ENCODE measurements at places on chromosomes 6 and 20.
A peak's percentile ranks its signal among the peaks of the same experiment; 100 is the strongest.

- DNase-seq: no peak
These were observed 11.4 kb upstream of the SOX12 start for GRCh38 chr20:313948-314347.

DNA sequence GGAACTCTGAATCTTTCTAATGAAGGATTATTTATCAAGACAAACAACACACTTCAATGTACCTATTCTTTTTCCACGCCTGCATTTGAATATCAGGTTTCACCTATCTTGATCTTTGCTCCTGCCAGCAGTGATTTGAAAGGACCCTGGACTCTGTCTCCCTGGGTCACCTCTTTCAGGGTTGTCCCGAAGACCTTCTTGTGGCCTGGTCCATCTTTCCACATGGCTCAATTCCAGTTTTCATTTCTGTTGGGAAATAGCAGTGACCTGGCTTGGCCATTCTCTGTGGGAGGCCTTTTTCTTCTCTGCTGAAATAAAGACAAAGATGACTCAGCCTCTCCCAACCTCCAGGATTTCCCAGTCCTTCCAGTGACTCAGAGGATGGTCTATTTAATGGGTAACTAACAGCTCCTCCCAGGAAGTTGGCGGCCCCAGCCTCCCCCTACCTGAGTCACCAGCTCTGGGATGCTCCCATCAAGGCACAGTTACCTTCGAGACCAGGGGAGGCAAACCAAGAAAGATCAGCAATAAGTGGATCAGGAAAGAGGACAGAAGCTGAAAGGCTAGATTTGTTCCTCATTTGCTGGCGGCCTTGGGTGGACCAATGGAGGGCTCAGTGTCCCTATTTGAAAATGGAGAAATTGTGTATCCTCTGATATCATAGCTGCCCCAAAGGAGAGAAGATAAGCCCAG, 120.2 kb upstream of the RNF24 start:
- DNase-seq: no peak

- no peak for DNase-seq
These were observed 749.7 kb downstream of the MAFB start for GRCh38 chr20:39939241-39939865.

GRCh38 chr6:36075656-36076055, 48.0 kb downstream of the MAPK14 start:
- DNase-seq: no peak

DNA sequence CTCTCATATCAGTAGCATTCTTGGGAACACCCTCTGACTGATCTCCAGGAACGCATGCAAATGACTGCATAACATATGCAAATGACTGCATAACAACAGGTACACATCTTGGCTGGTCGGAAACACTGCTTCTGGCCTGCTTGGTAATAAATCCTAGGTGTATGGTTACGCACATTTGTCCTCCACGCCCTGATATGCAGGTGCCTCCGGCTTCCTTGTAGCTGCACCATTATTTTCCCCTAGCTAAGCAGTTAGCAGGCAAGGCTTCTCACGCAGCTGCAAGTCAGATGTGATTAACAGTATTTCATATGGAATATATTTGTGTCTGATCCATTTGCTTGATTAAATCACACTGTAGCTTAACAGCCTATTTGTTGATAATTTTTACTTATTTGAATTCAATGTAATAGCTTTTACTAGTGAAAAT, 5.9 kb downstream of the RPS6KA2 start:
- DNase-seq: no peak

GRCh38 chr6:71499667-71500066, 211.1 kb downstream of the OGFRL1 start:
- DNase-seq: no peak

DNA sequence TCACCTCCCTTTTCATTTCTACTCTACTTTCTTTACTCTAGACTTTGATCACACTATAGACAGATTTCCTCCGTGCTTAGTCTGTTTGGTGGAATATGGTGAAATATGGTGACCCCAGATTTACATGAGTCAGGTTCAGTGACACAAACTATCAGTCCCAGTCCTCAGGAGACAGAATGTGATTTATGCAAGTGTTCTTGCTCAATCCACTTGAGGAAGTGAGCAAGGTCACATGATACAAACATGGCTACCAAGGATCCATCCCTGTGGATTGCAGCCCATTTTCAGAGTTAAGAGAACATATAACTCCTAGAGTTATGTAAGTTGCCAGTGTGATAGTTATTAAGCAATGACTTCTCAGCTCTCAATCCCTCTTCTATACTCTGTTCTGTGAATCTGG, 23.7 kb upstream of the TSHZ2 start:
- DNase-seq: no peak

- no peak for DNase-seq
These were observed 133.3 kb downstream of the WDR27 start for GRCh38 chr6:169568314-169569087.

DNA sequence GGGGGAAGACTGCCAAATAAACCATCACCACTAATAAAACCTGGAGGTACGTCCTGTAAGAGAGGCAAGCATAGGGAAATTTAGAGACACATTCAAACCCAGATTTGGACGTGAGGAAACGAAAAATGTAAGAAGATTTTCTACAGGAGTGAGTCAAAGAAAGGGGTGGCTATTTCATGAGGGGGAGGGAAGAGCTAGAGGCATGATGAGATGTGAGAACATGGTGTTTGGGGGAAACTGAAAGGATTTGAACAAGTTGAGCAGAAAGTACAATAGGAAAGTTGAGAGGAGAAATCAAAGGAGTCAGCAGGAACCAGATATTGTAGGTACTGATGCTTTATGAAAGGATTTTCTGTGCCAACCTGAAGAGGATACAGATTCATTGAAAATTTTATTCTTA, 179.1 kb upstream of the HS3ST5 start:
- no peak for DNase-seq

GRCh38 chr20:46058599-46059281, 29.7 kb downstream of the SLC12A5 start:
- DNase-seq: no peak

DNA sequence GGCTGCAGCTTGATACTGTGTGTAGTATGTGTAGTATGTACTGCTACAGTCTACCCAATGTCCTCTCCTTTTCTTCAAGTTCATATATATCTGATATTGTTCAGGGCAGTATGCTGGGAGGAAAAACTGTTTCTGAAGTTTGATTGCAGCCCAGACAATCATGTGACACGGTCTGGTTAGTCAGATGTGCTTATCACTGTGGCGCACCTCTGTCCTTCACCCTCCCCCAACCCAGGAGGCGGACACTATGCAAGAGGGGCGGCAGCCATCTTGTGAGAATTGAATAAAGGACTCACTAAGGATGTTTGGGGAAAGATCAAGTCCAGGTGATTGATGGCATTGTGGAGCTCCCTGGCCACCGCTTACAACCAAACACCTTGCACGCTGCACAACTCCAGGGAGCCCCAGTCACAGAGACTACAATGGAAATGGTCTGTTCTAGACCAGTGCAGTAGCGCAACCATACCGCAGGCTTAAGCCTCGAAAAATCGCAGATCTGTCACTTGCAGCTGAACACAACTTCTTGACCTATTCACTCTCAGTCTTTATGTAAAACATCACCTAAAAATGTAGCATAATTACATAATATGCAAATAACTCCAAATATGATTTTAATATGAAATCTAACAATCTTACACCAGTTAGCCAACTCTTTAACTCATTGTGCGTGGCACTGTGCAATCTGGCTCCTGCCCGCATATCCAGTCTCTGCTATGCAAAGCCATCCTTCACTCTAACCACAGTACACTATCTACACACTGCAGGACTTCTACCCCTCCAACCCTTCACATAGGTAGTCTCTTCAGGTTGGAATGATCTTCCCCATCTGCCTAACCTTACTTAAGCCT, 79.3 kb downstream of the VGLL2 start:
- no peak for DNase-seq

DNA sequence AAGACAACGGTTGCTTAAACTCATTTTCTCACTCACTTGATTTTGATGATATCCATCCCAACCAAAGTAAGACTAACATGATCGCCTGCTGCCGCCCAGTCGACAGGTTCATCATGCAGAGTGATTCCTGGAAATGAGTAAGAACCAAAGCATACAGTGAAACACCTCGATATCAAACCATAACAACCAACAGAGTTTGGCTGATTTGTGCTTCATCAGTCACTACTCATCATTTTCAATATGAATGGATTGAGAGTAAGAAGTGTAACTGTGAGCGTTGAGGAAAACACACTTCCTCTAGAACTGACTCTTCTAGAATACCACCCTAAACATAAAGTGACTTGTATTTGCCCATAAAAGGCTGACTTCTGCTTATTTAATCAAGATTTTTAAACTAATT, 29.2 kb upstream of the ALDH8A1 start:
- DNase-seq: no peak

- no peak for DNase-seq
These were observed 3.7 kb downstream of the PHACTR1 start for GRCh38 chr6:12720310-12720709.

- DNase-seq: no peak
These were observed 299.7 kb downstream of the PLCB1 start for GRCh38 chr20:8431538-8432434.

DNA sequence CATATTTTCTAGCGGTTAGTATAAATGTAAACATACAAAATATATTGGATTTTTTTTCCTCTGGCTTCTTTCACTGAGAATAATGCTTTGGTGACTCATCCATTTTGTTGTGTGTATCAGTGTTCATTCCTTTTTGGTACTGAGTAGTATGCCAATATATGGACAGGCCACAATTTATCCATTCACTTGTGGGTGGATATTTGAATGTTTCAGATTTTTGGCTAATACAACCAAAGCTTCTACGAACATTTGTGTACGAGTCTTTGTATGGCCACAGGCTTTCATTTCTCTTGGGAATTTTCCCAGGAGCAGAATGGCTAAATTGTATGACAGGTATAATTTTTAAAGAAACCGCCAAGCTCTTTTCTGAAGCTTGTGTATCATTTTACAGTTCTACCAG, 677.5 kb downstream of the HDGFL1 start:
- no peak for DNase-seq

GRCh38 chr20:37452236-37452635, 68.8 kb upstream of the NNAT start:
- DNase-seq: no peak

DNA sequence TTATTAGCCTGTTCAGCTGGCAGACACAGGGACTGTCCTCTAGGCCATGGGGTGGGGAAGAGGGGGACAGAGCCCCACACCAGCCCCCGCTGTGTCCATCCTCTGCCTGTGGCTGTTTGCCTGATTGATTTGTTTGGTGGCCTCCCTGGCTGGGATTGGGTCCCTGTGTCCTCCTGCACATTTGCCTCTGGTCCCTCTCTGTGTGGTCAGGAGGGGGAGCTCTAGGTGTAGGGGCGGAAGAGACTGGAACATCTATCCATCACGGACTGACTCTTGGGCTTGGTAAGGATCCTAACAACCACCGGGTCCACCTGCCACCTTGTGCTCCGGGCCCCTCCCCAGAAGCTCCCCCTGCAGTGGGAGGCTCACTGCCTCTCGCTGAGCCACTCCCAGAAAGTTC, 38.4 kb upstream of the CCDC167 start:
- no peak for DNase-seq

- DNase-seq: no peak
These were observed 503.9 kb downstream of the CD83 start for GRCh38 chr6:14621518-14621917.

- DNase-seq: no peak
These were observed 85.6 kb downstream of the SNX5 start for GRCh38 chr20:17882834-17883591.

DNA sequence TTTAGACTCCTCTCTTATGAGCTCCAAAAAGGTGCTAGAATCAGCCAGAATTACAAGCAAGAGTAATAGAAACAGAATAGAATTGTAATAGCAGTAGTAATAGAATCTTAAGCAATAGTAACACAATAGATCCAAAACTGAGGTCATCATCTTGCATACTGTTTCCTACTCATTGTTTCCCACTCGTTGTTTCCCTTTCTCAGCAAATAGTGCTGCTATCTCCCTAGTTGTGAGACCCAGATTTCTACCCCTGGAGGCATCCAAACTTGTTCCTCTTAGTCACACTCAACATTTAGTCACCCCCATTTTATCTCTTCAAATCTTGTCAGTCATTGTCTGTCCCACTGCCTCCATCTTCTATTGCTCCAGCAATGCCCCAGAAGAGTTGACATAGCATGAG, 356.9 kb upstream of the MARCKS start:
- DNase-seq: no peak

DNA sequence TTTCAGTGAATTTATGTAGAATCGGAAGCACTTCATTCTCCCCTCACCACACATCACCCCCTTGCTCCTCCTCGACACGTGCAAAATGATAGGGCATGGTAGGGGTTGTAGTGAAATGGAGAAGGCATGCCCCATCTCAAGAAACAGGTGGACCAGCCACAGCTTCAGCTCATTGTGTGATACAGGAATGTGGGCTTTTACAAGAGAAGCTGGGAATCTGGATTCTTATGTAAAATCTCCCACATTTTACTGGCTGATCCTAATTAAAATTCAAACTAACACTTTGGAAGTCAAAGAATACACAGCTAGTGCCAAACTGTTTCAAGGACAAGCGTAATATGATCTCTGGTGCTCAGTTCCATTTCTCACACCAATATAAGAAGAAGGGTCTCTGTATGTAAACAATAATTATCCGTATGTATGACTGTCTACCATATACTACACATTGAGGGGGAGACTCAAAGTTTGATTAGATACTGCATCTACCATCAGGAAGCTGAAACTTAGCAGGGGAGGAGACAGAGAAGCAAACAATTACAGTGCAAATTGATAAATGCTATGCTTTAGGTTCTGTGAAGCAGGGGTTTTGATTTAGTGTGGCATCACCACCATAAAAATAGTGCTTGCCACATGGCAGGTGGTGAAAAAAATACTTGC, 24.3 kb upstream of the KIAA0408 start:
- no peak for DNase-seq

GRCh38 chr6:41732591-41733359, 2.6 kb downstream of the TFEB start:
- DNase-seq: peak; percentile 76

GRCh38 chr20:16707674-16708073, 22.2 kb upstream of the SNRPB2 start:
- DNase-seq: no peak

DNA sequence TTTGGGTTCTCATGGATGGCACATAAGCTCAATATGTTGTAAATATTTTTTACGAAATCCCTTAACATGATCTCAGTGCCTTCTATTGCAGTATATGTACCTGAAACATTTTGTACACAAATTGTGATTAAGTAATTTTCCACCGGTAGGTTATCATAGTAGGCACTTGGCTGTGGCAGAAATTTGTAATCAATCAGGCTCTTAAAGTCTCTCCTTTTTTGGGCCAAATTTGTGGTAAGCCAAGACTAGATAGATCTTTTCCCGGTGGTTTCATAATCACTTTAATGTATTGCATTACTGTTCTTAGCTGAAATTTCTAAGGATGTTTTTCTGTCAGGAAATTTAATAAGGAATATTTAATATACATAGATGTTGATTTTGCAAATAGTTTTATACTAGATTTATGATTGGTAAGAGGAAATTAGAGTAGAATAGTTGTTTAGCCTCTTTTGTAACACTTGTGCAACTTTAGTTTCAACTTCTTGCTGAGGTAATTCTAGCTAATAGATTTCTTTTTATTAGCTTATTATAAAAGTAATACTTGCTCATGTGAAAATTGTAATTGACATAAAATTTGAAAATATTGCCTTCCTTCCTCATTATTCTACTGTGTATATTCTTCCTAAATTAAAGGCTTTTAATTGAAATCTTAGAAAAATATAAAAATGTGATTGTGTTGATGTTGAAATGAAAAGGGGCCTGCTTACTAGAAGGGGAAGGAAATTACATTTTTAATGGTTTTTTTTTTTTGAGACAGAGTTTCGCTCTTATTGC, 3.2 kb downstream of the PCMT1 start:
- DNase-seq: no peak
